Activated T-helper 1 cell treated with anti-CD3 and anti-CD28 coated beads, Interleukin-12 subunit alpha, Interleukin-12 subunit beta, Interleukin-2, Interleukin-4 antibody, amounts not matched to agents 30 ng/mL and 10 ng/mL and 1 ng/mL, durations not matched to agents 14 hours and 24 hours and 36 hours (primary cell): ENCODE measurements at places on chromosomes 7 and 10. TPM values are rescaled to one million over a fixed set of nuclear protein-coding genes. Genes with fewer than 3 reads are reported as not detected.

DNA sequence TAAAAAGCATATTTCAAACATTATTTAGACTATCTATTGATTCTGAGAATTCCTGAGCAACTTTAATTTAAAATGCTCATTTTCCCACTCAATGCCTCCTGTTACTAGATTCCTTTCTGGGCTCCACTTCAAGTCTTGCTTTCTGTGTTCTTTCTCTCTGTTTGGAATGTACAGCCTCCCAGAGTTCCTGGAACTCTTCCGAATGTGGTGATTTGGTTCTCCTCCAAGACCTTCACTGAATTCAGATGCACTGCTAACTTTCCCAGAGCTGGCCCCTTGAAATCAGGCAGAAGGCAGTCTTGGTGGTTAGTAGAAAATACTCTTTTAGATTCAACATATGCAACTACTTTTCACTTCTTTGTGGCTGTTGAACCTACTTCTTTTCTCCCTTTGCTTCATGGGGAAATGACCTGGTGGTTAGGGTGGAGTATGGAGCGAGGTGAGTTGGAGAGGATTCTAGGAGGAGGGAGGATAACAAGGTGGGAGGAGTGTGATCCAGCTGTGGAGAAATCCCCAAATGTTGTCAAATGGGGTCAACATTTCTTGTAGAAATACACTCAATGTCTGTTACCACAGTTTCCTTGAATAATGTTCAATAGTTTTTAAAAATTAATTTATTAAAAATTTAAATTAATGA lies 27.9 kb upstream of the CCDC7 start:
- H3K27ac ChIP-seq: no peak overlapping the region
- H3K4me3 ChIP-seq: no peak overlapping the region
- H3K27me3 ChIP-seq: peaks cover 2% of the 10 kb centered on the region
- no peak for DNase-seq

DNA sequence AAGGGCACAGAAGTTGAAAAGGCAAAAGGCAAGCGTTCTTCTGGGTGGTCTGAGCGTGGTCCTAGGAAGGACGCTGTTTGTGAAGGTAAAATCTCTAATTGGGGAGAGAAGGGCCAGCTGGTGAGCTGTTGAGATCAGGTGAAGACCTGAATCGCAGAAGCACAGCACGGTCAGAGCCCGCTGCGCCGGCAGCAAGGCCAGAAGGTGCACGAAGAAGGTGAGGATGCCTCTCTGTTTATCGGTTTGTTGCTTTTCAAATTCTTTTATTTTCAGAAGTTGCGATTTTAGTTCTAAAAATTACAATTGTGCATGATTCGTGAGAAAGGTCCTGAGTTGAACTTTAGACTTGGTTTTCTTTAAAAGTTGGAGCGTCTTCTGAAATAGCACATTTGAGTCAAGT lies 247.8 kb upstream of the FOXK1 start:
- H3K36me3 ChIP-seq: no peaks in the 10 kb centered on the region
- no peak overlapping the region for H3K27ac ChIP-seq
- no peaks in the 10 kb centered on the region for H3K27me3 ChIP-seq

DNA sequence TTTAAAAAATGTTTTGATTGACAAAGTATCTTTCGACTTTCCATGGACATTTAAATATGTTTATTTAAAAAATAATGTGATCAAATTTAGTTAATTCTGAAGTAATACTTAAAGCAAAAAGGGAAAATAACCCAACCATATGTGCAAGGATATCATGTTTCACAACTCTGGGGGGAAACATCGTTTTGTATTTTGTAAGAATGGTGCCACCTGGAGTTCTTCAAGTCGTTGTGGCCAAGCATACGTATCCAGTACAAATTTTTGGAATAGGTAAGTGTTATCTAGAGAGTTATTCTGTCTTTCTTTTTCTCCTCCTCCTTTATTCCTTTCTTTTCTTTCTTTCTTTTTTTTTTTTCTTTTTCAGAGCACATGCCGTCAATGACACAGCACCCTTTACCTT lies 176.2 kb upstream of the CSTF2T start:
- no peak overlapping the region for H3K4me3 ChIP-seq
- H3K36me3 ChIP-seq: no peaks in the 10 kb centered on the region
- H3K4me1 ChIP-seq: peaks cover 21% of the 10 kb centered on the region
- no peak for DNase-seq

GRCh38 chr10:45505311-45505710 lies 131.3 kb downstream of the ALOX5 start:
- H3K27ac ChIP-seq: no peak overlapping the region
- H3K27me3 ChIP-seq: peaks cover 3% of the 10 kb centered on the region
- no peaks in the 10 kb centered on the region for H3K36me3 ChIP-seq
- H3K4me1 ChIP-seq: no peaks in the 10 kb centered on the region
- H3K4me3 ChIP-seq: no peak overlapping the region
- no peak for DNase-seq

Gene CD36
- total RNA-seq: not detected in 2 replicates

DNA sequence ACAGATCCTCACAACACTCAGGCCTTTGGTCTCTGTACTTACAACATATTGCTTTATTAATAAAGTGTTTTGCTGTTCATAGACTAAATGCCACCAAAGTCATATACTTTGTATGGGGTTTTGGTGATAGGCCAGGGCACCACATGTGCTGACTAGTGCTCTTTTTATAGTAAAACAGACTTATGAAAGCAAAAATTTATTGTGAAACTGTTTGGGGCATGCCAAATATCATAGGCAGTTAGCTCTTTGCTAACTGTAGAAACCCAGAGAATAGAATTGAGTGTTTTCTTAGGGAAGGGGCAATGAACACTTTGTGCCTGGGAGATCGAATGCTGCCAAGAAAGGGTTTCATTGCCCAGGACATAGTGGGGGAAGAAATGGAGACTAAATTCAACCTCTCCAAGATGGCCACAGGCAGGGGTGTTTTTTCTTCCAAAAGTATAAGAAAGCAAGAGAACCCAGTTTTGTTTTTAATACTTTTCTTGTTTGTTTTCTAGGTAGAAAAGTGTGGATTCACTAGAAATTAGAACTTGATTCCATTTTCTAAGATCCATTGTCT lies 142.7 kb downstream of the TRIL start:
- H3K27ac ChIP-seq: no peak overlapping the region
- no peaks in the 10 kb centered on the region for H3K36me3 ChIP-seq
- H3K4me3 ChIP-seq: no peak overlapping the region
- DNase-seq: no peak
- H3K4me1 ChIP-seq: no peaks in the 10 kb centered on the region
- H3K27me3 ChIP-seq: no peaks in the 10 kb centered on the region

DNA sequence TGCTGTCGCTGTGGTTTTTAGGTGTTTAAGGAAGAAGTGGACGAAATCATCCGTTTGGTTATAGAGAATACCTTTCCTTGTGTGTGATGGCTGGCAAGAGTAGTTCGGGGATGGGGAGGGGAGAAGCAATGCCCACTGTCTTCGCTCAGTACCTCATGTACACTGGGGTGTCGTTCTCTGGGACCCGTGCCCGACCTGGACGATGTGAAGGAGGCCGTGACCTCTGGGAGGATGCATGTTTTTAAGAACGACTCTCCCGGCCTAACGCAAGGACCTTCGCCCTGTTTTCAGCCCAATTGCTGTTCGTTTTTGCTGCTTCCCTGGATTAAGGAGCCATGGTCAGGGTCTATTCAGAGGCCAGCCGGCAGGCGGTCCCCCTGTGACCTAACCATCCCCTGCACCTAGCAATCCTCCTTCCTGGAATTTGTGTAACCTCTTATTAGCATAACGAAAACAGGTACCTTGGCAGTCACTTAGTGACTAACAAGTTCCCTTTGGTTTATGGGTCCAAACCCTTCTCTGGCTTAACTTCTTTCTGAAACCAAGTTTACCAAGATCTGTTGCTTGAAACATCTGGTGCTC lies 1.3 kb downstream of the NFE2L3 start:
- H3K4me3 ChIP-seq: peak overlapping the region; percentile 97
- peaks cover 2% of the 10 kb centered on the region for H3K27me3 ChIP-seq
- H3K36me3 ChIP-seq: peaks cover 14% of the 10 kb centered on the region
- peak overlapping the region; percentile 97 for H3K27ac ChIP-seq

DNA sequence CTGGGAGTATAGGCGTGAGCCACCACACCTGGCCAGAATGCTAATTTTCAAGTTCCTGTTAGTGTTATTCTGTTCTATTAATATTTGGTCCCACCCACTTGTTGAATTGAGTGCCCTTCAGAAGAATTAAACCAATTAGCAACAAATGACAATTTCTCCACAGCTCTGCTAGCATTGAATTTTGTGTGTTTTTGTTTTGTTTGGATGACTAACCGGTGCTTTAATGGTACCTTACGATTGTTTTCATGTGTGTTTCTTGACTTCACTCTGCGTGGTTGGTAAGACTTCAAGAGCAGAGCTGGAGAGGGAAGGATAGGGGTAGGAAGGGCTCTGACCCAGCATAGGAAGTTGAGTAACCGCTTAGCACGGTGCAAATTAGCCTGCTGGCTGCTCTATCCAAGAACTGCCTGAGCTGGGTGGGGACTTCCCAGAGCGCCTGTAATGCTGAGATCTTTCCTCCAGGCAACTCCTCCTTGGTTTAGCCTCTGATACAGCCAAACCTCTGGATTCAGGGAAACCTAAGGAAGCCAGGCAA lies 4.6 kb downstream of the ARPC1B start:
- peaks cover 34% of the 10 kb centered on the region for H3K4me1 ChIP-seq
- no peaks in the 10 kb centered on the region for H3K27me3 ChIP-seq
- H3K36me3 ChIP-seq: peaks cover 31% of the 10 kb centered on the region
- H3K4me3 ChIP-seq: peak overlapping the region; percentile 86

- no peak for DNase-seq
- H3K27me3 ChIP-seq: peaks cover 16% of the 10 kb centered on the region
- H3K36me3 ChIP-seq: no peaks in the 10 kb centered on the region
- H3K4me1 ChIP-seq: peaks cover 6% of the 10 kb centered on the region
Observed at GRCh38 chr10:118534136-118534535, 61.3 kb downstream of the PRLHR start.

GRCh38 chr10:59805014-59805413 lies 51.8 kb upstream of the MRLN start:
- no peak overlapping the region for H3K4me3 ChIP-seq
- H3K36me3 ChIP-seq: peaks cover 56% of the 10 kb centered on the region
- no peak overlapping the region for H3K27ac ChIP-seq
- peaks cover 14% of the 10 kb centered on the region for H3K4me1 ChIP-seq

Gene EBF3
- not detected in 2 replicates for total RNA-seq

Gene ADRB1
- not detected in 2 replicates for total RNA-seq

DNA sequence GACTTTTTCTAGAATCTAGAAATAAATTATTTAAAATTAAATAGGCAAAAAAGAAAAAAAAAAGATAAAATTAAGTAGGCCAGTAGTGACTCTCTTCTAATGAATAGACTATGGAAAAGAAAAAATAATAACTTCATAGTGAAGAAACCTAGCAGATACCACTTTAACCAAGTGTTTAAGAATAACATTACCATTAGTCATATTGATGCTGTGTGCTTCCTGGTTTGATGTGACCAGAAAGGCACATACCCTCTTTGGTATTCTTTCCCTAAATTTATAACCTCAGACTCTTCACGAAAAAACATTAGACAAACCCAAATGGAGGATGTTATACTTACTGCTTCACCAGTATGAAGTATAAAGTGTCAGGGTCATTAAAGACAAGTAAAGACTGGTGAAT lies 42.6 kb downstream of the KIF20B start:
- H3K4me1 ChIP-seq: peaks cover 23% of the 10 kb centered on the region
- H3K4me3 ChIP-seq: no peak overlapping the region
- DNase-seq: no peak
- peaks cover 31% of the 10 kb centered on the region for H3K36me3 ChIP-seq
- no peak overlapping the region for H3K27ac ChIP-seq
- H3K27me3 ChIP-seq: no peaks in the 10 kb centered on the region

Gene EPHA1
- total RNA-seq: not detected in 2 replicates

DNA sequence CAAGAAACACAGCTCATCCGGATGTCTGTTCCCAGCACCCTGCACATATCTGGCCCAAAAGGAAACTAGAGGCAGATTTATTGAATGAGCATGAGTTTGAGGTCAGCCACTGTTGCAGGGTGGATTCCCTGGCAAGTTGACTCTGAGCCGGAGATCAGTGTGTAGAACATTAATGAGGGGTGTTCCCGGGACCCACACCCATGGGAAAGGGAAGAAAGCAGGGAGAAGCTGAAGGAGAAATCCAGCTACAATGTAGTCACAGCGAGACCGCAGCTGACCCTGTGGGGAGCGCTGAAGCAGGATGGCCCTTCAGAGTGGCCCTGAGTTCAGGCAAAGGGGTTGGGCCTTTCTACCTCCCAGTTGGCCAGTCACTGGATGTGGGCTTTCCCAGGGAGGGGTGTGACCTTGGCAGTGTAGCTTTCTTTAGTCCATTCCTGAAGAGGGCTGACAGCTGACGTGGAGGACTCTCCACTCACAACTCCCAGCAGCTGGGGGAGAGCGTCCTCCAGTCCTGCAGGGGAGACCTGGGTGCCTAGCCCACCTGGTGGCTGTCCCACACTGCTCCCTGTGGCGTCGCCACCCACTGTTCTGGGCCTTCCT lies 324.2 kb upstream of the ZMIZ1 start:
- H3K4me1 ChIP-seq: no peaks in the 10 kb centered on the region
- H3K4me3 ChIP-seq: no peak overlapping the region
- H3K27me3 ChIP-seq: peaks cover 2% of the 10 kb centered on the region
- no peaks in the 10 kb centered on the region for H3K36me3 ChIP-seq

GRCh38 chr7:45216181-45216580 lies 58.6 kb downstream of the RAMP3 start:
- H3K27ac ChIP-seq: no peak overlapping the region
- peaks cover 40% of the 10 kb centered on the region for H3K27me3 ChIP-seq
- H3K4me1 ChIP-seq: no peaks in the 10 kb centered on the region
- no peak overlapping the region for H3K4me3 ChIP-seq
- no peaks in the 10 kb centered on the region for H3K36me3 ChIP-seq

- H3K36me3 ChIP-seq: no peaks in the 10 kb centered on the region
- DNase-seq: no peak
- no peak overlapping the region for H3K4me3 ChIP-seq
- no peaks in the 10 kb centered on the region for H3K27me3 ChIP-seq
Observed at GRCh38 chr10:48929413-48929990, 10.1 kb downstream of the LRRC18 start.

Gene BRI3
- total RNA-seq: 67.1 and 68.3 TPM in 2 replicates

Gene FKBP9
- 0.52 and 2.4 TPM in 2 replicates for total RNA-seq

DNA sequence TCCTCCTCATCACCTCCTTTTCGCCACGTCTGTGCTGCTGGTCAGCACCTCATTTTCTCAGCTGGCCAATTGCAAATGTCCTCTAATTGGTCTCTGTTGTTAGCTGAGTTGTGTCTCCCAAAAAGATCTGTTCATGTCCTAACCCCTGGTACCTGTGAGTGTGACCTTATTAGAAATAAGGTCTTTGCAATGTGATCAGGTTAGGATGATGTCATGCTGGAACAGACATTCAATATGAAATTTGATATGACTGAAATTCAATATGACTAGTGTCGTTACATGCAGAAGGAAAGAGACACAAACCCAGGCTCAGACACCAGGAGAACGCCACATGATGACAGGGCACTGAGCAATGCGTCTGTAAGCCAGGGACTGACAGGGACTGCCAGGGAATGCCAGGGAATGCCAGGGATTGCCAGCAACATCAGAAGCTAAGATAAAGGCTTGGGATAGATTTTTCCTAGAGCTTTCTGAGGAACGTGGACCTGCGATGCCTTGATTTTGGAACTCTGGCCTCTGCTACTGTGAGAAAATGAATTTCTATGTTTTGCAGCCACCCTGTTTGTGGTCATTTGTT lies 77.5 kb upstream of the CXCL12 start:
- no peak overlapping the region for H3K27ac ChIP-seq
- no peaks in the 10 kb centered on the region for H3K4me1 ChIP-seq
- no peak overlapping the region for H3K4me3 ChIP-seq
- H3K36me3 ChIP-seq: no peaks in the 10 kb centered on the region
- DNase-seq: no peak
- no peaks in the 10 kb centered on the region for H3K27me3 ChIP-seq

GRCh38 chr7:46463170-46463569 lies 542.1 kb upstream of the IGFBP3 start:
- no peak for DNase-seq
- H3K27me3 ChIP-seq: no peaks in the 10 kb centered on the region
- no peak overlapping the region for H3K4me3 ChIP-seq
- H3K27ac ChIP-seq: no peak overlapping the region
- no peaks in the 10 kb centered on the region for H3K4me1 ChIP-seq

GRCh38 chr10:33453081-33454025 lies 118.9 kb upstream of the NRP1 start:
- H3K36me3 ChIP-seq: no peaks in the 10 kb centered on the region
- no peak for DNase-seq
- H3K4me3 ChIP-seq: no peak overlapping the region

Gene SPDYE6
- not detected in 2 replicates for total RNA-seq
